ENCODE measurements at places on chromosomes 12 and 14.

- DNase-seq: no peak
Measured at GRCh38 chr14:67679006-67679405, 4.6 kb upstream of the VTI1B start.

GRCh38 chr12:42447371-42447786, 121.4 kb downstream of the PPHLN1 start:
- no peak for DNase-seq

- no peak for DNase-seq
Measured at GRCh38 chr12:43836475-43836989, 651 bp downstream of the TMEM117 start.

GRCh38 chr12:6494258-6494743, 399 bp downstream of the NCAPD2 start:
- DNase-seq: no peak

DNA sequence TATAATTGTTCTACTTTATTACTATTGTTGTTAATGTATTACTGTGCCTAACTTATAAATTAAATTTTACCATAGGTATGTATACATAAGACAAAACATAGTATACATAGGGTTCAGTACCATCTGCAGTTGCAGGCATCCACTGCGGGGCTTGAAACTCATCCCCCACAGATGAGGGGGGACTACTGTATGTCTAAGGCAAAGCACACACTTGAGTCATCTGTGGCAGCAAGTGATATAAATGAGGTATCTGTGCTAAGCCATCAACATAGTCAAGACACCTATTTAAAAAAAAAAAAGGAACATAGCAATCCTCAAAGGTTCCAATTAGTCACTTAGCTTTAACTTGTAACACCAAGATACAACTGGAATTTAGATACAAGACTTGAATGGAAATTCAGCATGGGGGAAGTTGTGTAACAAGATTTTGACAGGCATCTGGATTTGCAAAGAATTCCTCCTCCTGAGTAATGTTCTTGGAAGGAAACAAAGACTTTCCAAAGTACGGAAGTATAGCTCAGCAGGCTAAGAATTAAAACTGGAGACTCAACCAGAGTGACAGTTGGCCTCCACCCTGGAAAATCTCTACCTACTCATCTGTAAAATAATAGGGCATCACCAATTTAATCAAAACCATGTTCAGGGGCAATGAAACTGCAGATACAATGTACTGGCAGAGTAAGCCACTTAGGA, 14.9 kb downstream of the DCAF5 start:
- no peak for DNase-seq

DNA sequence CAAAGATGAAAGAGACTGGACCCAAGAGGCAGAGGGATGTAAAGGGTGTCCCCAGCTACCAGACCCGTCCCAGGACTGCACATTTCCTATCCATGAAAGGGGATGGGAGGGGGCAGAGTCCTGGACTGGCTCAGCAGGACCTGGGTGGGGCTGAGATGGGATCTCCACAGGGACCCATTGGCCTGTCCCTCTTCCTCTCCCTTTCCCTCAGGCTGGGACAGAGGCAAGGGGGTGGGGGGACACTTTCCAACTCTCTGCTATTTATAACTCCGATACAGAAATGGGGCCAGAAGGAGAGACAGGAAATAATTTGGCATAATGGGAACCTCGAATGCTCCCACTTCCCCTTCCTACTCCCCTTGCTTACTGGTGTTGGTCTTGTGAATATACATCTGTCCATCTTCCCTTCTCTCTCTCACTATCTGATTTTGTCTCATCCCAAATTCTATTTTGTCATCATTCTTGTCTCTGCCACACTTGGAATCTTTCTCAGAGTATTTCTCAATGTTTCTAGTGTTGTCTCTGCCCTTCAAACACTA, 1.1 kb upstream of the ITGA7 start:
- no peak for DNase-seq

- DNase-seq: no peak
Measured at GRCh38 chr12:674272-674781, 11.1 kb upstream of the NINJ2 start.

DNA sequence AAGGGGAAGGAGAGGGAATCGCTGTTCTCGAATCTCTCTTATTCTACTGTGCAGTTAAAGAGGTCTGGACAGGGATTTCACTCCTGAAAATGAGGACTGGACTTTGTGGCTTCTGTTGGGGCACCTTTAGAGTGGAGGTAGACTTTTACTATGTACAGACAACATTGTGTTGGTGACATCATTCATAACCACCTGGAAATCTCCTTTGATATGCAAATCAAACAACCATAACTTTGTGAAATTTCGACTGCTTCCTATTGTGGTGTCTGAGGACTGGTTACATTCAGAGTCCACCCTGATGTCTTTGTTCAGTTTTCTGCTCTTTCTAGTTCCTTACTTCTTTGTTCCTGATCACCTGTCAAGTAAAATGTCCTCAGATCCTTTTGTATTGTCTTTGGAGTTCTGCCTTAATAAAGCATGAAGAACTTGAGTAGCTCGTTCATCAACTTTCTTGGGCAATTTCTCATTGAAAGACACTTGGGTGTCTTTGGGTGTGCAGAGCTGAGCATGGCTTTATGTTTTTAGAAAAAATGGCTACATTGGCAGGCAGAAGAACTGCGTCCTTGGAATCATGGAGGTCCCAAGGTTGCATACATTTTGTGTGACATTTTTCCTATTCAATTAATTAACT, 29.8 kb downstream of the LRRK2 start:
- no peak for DNase-seq

GRCh38 chr12:80176706-80177105, 77.4 kb downstream of the OTOGL start:
- no peak for DNase-seq

DNA sequence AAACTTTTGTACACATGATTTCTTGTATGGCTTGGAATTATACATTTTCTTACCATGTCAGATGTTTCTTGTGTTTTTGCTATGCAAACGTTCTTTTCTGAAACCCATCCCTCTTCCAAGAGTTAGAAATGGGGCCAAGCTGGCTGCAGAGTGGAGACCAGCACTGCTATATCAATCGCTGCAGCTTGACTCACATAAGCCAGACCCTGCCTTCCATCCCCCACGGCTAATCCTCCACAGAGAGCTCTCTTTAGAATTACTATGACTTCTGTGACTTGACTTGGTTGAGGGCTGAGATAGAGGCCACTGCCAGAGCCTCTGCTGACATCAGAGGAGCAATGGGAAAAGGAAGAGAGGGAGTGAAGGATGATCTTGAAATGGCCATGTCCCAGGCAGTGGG, 147.9 kb downstream of the DACT1 start:
- no peak for DNase-seq

DNA sequence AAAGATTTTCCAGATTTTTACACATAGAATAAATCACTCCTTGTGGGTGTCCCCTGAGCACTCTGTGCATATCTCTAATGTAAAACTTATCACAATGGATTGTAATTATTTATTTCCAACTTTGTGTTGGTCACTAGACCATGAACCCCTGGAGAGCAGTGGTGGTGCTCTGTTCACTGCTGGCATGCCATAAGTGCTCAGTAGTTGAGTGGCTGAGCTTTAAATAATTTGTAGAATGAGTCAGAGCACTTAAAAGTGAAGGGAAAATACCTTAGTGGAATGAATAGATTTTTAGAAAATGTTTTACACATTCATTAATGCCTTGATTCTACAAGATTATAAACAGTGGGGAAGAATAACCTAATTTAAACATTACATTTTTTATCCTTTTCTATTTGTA, 6.3 kb downstream of the MGAT4C start:
- DNase-seq: no peak

DNA sequence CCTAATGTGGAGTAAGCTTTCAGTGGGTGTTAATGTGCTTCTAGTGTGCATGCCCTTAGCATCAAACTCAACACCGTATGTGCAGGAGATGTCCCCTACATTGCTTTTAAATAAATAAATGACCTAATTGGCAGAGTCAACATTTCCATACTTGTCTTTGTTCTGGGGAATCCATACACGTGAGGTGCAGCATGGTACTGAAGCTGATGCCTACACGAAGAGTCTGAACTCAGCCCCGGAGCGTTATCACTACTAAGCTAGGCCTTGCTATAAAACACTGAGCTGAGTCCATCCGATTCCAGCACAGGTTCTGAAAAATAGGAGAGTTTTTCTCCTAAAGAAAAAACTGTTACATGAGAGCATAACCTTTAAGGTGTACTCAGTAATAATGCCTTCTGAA, 125.0 kb upstream of the DYRK2 start:
- no peak for DNase-seq

DNA sequence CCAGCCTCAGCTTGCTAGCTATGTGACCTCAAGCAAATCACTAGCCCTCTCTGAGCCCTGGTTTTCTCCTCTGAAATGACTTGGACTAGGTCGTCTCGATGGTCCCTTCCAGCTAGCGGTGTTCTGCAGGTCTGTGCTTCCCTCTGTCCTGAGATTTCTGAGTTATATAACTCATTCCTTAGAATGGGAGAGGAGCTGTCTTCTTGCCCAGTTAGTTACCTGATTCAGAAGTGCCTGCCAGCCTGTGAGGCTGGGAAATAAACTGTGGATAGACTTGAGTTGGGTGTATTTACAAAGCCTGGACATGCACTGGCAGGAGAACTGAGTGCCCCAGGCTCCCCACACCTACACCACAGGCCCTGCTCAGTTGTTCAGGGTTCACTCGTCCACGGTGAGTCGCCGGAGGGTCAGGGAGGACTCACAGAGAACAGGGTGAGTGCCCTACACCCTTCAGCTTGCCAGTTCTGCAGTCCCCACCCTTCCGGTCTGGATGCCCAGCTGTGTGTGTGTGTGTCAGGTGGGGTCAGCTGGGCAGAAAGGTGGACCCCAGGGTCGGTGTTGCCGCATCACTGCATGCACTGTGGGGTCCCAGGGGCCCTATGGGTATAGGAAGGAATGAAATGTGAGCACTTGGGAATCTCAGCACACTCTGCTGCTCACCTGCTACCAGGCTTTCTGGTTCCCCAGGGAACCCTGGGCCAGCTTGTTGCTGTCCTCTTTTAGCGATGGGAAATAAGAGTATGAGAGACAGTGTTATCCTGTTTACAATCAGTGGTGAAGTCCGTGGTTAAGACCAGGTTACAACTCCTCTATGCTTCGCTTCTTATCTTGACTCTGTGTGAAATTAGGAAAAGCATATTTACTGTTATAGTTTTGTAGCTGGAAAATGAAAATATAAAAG, 348.2 kb downstream of the DPF3 start:
- DNase-seq: no peak

- no peak for DNase-seq
Measured at GRCh38 chr14:61746881-61747280, 15.3 kb upstream of the SNAPC1 start.

Data from breast epithelium (tissue), 4 donors.